ENCODE measurements at places on chromosomes 3 and 15. TPM values are rescaled to one million over a fixed set of nuclear protein-coding genes. Genes with fewer than 3 reads are reported as not detected.

Gene DUOX1
- 0.30 TPM for total RNA-seq

Gene TIMP4
- total RNA-seq: 0.15 TPM

DNA sequence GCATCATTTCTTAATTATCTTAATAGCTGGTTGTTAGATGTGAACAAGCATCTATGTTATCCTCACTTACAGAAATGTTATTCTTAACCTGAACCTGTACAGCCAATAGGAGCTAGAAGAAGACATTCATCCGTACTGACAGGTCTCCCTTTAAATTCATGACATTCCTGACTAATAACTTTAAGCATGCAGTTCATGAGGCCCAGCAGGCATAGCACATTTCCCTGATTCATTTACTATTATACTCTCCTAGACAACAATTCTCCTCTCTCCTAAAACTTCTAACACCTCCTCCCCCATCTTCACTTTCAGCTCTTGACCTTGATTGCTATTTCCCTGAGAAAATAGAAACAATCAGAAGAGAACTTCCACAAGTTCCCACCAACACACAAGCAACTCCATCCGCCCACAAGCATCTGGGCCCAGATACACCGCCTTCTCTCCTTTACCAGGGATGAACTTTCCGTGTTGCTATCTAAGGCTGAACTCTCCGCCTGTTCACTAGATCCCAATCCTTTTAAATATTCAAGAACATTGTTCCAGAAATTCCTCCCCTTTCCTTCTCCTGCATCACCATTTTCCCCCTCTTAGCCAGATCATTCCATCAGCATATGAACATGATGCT is 62.9 kb upstream of the SPRED1 start:
- DNase-seq: no peak

DNA sequence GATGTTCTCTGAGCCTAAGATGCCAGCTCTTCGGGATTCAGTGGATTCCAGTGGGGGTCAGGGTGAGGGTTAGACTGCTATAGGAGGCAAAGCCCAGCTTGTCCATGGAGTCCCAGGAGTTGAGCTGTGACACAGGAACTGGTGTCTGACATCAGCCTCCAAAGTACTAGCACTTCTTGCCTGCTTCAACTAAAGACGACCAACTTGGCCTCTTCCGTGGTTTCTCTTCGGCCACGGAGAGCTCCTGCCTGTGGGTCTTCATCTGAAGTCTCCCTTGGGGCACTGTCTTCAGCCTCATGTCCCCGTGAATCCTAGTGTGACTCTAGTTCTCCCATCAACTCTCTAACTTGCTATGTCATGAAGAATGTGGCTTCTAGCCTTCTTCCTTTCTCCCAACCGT is 12.8 kb upstream of the ACAN start:
- DNase-seq: no peak

DNA sequence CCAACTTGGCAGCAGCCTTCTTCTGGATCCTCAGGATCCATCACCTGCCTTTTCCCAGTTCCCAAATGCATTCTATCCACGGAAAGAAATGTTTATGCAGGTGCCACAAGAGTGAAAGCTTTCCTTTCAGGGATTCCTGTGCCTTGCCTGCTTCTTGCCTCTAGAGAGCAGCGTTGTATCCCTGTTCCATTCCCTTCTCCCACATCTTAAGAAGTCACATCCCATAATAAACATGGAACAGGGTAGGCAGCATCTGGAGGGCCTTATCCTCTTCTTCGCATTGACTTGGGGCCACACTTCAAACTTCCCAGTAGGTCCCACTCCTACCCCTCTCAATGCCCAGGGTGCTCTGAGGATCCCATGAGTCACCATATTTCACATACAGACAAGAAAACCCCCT is 72.7 kb upstream of the DCLK3 start:
- DNase-seq: peak; percentile 20

DNA sequence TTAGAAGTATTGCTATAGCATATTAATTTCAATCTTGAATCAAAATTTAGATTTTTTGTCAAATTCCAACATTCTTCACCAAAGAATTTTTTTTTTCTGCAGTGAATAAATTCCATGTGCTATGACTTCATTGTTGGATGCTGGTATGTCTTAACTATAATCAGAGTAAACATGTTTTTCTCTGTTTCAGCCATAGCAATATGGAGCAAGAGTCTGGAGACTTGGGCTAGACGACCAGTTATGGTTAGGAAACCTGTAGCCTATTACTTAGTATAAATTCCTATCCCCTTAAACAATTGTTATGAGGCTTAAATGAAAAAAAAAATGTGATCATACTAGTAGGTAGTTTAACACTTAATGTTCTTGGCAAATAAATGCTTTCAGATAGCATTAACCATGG is 431.9 kb upstream of the FRG2C start:
- no peak for DNase-seq

DNA sequence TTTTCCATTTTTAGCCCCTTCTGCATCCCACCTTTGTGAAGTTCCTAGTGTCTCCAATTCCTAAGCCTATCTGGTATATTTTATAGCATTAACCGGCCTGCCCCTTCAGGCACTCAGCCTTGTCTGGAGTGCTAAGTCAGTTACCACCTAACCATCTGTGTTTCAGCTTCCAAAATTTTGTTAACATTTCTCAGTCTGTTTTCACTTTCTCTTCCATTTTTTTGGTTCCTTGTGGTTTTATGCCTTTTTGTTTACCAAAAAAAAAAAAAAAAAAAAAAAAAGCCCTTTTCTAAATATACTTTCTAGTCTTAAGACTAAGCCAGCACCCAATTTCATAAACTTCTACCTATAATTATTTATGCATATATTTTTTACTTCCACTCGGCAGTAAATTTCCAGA is 92.4 kb downstream of the CSNK1G1 start:
- DNase-seq: no peak

All from neural progenitor cell (in vitro differentiated cells).